CD4-positive, alpha-beta memory T cell (primary cell): ENCODE measurements at places on chromosomes 13 and 19. TPM values are rescaled to one million over a fixed set of nuclear protein-coding genes. Genes with fewer than 3 reads are reported as not detected.
A peak's percentile ranks its signal among the peaks of the same experiment; 100 is the strongest.

GRCh38 chr19:1935484-1936208 lies 5.3 kb upstream of the CSNK1G2 start:
- no peak for DNase-seq

GRCh38 chr19:1839658-1840540 lies 8.4 kb downstream of the REXO1 start:
- DNase-seq: no peak

DNA sequence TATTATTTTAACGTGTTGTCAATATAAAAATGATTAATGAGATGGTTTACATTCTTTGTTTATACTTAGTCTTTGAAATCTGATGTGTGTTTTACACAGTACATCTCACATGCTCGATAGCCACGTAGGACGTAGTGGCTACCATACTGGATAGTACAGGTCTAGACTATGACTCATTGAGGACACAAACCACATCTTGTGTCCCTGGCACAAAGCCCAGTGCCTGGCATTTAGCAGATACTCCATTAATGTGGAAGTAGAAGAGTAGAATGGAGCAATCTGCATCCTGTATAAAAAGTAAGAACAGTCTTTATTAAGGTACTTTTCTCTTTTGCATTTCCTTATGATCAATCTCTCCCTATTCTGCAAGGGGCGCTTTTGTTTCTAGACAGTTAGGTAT lies 49.0 kb upstream of the FRY start:
- no peak for DNase-seq

Gene APOC4
- total RNA-seq: not detected

- DNase-seq: peak; percentile 60
Measured at GRCh38 chr19:12778017-12778904, 2.9 kb upstream of the HOOK2 start.

- DNase-seq: no peak
Measured at GRCh38 chr19:2255982-2256685, at the start of gene JSRP1. Gene JSRP1, minus strand, starts transcription at chr19:2256417. Its CDS starts 1,103 bp downstream, at chr19:2255314.

Gene SLC27A5
- total RNA-seq: 12.2 TPM

DNA sequence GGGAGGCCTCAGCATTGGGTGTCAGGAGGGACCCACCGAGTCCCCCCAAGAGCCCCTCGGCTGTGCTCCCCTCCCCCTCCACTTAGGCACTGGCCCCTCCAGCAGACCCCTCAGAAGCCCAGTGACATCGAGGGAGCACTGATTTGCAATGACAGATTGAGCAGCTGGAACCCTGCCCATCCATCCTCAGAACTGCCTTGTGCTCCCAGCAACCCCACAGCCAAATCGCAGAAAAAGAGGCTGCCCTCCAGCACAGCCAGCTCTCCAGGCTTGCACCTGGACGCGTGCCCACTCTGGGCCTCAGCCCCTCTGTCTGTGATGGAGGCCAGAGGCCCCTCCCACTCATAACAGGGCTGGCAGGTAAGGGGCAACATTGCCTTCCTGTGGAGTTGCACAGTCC lies 123.2 kb upstream of the VSTM2B start:
- DNase-seq: no peak

GRCh38 chr13:87093399-87093798 lies 577.8 kb upstream of the SLITRK5 start:
- no peak for DNase-seq

- no peak for DNase-seq
Measured at GRCh38 chr13:50129706-50130122, 114.5 kb downstream of the KCNRG start.

DNA sequence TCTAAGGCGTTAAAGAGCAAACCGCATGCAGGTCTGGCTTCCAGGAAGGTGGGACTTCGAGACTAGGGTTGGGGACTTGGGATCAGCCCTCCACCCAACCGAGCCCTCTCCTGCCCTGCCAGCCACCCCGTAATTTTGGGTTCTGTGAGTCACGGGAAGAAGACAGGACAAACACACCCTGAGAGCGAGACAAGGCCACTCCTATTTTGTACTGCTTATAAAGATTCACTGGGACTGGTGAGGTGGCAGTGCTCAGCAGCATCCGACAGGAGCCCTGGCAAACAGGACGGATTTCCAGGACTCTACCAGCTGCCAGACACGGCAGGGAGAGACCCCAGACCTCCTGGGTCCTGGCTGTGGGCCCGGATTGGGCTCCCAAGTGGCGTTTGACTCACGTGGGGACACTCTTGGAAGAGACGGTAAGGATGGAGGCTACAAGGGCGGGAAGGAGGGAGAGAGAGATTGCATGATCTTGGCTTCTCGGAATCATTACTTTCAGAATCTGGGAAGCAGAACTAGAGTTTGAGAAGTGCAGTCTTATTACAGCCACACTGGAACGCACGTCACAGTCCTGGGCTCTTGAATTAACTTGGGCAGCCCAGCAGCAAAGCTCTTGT lies at the start of gene C5AR2:
Gene C5AR2, plus strand, starts transcription at position 245 of the 617 bp plus-strand sequence. CDS start 8,625 bp downstream, outside the sequence.
- DNase-seq: no peak

DNA sequence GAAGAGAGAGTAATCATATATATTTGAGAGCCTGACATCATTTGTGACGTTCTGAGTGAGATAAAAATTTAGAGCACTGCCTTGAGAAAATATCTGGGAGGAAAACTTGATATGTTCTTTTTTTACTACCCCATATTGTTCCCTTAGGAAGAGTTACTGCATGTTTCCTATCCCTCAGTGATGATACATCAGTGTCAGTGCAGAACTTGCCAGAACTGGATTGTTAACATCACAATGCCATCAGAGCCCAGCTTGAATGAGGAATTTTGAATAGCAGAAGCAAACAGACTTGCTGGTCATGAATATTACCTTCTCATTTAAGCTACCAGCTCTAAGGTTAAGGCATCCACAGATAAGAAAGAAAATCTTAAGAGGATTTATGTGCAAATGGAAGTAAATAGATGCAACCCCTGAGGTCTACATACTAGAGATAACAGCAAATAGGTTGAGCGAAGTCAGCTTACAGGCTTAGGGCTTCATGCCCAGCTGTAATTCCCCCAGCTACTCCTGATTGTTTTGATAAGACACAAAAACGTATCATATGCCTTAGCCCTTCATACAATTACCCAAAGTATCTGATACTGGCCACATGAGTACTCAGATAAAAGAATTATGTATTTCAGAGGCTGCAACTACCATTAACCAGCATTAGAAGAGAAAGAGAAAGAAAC lies 313.7 kb upstream of the ATXN8OS start:
- no peak for DNase-seq

- no peak for DNase-seq
Measured at GRCh38 chr13:99630269-99630898, 129.1 kb downstream of the TM9SF2 start.

- DNase-seq: peak; percentile 96
Measured at GRCh38 chr19:13839130-13839937, 37.6 kb upstream of the NANOS3 start.

Gene PLA2G4C
- total RNA-seq: 10.7 TPM

Gene COMP
- total RNA-seq: not detected

- no peak for DNase-seq
Measured at GRCh38 chr19:54026656-54027055, 35.2 kb downstream of the CACNG6 start.

Gene MATK
- 9.6 TPM for total RNA-seq

DNA sequence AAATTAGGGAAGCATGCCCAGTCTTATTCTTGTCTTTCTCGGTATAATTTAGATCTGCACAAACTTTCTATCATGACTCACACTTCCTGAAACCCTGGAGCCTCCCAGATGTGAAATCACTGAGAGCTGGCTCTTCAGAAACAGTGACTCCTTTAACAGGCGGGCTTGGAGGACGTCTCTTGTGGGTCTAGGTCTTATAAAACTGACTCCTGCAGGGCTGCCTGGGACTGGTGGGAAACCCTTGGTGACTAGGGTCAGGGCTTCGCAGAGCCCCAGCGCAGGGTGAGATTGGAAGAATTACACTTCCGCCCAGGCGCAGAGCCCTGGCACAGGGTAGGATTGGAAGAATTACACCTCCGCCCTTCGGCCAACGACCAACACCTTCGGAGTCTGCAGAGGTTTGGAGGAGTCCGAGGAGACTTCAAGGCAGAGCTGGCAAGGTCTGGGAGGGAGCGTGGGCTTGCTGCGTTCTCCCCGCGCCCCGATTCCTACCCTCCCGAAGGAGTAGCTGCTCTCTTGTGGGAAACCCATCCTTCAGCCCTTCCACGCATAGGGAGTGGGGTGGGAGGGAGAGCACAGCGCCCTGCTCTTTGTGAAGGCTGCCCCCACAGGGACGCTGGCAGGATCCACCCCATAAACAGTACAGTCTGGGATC lies 43.4 kb upstream of the MAP3K10 start:
- no peak for DNase-seq

Gene FSD1
- 1.4 TPM for total RNA-seq

Gene ZNF738
- total RNA-seq: 9.8 TPM

- no peak for DNase-seq
Measured at GRCh38 chr13:34040863-34041262, 222.9 kb downstream of the RFC3 start.

GRCh38 chr13:105960326-105960725 lies 575.1 kb downstream of the EFNB2 start:
- DNase-seq: no peak

Gene LILRB3
- 8.8 TPM for total RNA-seq

Gene TTYH1
- total RNA-seq: not detected

GRCh38 chr13:102195566-102196462 lies 206.0 kb downstream of the FGF14 start:
- no peak for DNase-seq

Gene ZNF132
- total RNA-seq: 11.7 TPM

GRCh38 chr13:102141625-102142472 lies 260.0 kb downstream of the FGF14 start:
- DNase-seq: no peak

DNA sequence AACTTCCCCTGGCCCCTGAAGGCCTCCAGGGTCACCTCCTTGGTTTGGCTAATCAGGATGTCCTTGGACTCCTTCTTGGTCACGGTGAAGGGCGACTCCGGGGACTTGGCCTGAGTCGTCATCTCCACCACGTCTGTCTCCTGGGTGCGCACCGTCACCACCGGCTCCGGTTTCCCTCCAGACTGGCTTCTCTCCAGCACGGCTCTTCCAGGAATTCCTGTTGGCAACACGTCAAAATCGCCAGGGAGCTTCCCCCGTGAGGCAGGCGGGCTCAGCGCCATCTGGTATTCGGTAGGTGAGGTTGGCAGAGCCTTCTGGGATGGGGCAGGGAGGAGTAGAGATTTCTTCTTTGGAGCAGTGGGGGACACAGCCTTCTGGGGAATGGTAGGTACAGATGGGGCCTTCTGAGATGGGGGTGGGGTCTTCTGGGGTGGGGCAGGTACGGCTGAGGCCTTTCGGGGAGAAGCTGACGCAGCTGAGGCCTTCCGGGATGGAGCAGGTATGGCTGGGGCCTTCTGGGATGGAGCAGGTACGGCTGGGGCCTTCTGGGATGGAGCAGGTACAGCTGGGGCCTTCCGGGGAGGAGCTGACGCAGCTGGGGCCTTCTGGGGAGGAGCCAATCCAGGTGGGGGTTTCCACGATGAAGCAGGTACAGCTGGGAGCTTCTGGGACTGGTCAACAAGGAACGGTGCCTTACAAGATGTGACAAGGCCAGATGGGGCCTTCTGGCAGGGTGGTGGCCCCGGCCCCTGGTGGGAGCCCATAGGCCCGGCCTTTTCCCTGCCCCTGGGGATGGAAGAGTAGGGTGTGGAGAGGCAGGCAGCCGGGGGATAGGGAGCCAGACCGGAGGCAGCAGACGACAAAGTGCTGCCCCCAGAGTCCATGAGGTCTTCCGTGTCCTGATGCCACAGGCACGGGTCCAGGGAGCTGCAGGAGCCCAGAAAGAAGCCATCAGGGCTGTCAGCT lies 3.8 kb downstream of the GARIN5B start:
- no peak for DNase-seq

Gene FFAR2
- not detected for total RNA-seq

DNA sequence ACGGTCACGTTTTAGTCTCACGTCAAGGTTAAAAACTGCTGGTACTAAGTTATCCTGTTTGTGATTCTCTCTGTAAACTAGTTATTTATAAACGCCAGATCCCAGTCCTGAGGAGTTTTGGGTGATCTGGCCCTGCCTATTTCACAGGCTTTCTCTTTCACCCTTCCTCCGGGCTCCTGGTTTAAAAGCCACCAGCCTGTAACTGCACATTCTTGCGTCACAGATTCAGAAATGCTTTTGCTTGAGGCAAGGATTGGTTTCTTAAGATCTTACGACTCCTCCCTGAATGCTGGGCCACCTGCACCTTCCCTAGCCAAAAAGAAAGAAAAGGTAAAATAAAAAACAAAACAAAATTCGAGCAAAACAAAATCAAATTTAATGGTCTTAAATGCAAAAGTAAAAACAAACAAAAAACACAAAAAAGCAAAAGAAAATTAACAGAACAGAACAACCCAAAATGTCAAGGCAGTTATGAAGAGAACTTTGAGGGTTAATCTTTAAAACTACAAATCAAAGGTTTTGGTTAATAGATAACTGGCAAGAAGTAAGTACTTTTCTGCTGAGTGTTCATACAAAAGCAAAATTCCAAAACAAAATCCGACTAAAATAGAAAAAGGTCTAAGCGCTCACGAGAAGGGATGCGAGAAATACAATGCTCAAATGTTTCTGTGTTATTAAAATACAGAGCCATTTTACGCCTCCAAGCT lies 18.6 kb upstream of the TIMM44 start:
- DNase-seq: no peak

DNA sequence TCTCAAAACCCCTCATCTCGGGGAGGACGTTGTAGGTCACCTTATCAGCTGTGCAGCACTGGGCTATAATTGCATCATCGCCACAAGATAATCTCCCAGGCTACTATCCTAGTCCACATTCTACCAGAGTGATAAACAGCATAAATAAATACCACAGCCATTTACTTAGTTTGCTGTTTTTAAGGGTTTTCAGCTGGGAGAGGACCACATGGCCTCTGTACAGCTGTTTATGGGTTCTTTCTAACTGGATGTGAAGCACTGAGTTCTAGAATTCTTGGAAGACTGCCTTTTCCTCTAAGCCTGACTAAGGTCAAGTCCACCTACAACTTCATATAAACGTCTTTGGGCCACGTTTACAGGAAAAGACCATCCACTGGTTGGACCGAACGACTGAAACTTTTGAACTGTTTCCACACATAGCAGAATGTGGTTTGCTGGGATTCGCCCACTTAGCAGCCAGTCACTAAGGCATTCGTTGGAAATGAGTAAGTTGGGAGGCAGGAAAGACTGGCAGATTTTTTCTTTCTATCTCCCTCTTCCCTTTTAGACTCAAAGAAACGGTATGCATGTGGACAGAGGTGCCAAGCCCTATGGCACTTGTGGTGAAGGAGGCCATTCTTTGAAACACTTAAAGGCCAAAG lies 752.5 kb upstream of the SGCG start:
- no peak for DNase-seq

Gene ZNF569
- total RNA-seq: 14.9 TPM
